Stimulated activated CD8-positive, alpha-beta memory T cell treated with anti-CD3 and anti-CD28 coated beads, Interleukin-4, amount 100 ng/mL, for 24 hours (primary cell): ENCODE measurements at places on chromosomes 3 and 15.

DNA sequence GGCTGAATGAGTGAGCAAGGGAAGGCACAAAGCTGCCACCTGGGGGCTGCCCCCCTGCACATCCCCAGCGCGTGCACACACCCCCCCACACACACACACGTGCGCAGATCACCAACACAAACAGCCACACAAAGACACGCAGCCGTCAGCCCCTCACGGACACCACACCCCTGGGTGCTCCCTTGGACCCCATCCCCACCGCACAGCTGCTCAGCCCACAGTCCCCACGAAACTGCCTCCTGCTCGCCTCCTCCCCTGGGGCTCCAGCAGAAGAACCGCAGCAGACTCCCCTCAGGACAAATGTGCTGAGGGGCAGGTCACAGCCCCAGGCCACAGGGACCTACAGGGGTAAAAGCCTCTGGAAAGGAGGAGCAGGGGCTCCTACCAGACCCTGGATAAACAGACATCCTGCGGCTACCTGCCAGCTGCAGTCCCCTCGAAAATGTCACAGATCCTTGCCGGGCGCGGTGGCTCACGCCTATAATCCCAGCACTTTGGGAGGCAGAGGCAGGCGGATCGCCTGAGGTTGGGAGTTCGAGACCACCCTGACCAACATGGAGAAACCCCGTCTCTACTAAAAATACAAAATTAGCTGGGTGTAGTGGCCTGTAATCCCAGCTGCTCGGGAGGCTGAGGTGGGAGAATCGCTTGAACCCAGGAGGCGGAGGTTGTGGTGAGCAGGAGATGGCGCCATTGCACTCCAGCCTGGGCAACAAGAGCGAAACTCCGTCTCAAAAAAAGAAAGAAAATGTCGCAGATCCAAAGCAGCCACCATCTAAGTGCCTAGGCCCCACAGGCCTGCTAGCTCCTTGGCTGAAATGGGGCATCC, 6.5 kb downstream of the TWF2 start:
- DNase-seq: no peak

GRCh38 chr3:166570102-166570501, 732.9 kb upstream of the BCHE start:
- DNase-seq: no peak

DNA sequence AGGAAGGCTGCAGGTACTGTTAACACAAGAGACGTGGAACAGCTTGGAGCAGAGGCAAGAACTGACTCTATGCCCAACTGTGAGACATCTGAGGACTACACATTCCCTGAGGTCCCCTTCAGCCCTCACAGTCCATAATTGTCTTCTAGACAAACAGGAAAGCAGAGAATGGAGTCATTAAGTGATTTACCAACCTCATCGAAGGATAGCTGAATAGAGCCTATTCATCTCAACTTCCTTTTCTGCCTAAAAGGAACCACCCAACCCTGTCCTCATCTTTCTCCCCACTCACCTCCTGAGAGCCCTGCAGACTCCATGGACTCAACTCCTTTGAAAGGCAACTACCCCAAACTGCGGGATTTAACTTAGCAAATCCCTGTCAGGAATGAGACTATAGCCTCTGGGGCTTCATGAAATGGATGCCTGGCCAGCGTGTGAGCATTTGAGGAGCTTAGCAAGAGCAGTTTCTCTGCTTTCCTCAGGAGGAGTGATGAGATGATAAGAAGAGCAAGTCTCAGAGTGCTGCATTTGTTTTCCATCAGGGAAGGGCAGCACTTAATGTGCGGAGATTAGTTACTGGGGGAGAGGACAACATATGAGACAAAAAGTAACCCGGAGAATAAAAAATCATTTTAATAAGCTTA, 61.5 kb upstream of the FILIP1L start:
- DNase-seq: no peak

DNA sequence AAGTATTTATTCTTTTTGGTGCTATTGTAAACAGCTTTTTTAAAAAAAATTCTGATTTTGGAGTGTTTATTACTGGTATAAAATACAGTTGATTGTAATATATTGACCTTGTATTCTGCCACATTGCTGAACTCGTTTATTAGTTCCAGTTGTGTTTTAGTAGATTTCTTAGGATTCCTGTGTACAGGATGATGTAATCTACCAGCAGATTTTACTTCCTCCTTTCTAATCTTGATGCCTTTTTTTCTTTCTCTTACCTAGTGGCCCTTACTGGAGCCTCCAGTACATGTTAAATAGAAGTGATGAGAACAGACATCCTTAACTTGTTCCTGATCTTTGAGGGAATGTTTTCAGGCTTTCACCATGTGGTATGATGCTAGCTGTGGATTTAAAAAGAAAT, 70.4 kb upstream of the KY start:
- no peak for DNase-seq

DNA sequence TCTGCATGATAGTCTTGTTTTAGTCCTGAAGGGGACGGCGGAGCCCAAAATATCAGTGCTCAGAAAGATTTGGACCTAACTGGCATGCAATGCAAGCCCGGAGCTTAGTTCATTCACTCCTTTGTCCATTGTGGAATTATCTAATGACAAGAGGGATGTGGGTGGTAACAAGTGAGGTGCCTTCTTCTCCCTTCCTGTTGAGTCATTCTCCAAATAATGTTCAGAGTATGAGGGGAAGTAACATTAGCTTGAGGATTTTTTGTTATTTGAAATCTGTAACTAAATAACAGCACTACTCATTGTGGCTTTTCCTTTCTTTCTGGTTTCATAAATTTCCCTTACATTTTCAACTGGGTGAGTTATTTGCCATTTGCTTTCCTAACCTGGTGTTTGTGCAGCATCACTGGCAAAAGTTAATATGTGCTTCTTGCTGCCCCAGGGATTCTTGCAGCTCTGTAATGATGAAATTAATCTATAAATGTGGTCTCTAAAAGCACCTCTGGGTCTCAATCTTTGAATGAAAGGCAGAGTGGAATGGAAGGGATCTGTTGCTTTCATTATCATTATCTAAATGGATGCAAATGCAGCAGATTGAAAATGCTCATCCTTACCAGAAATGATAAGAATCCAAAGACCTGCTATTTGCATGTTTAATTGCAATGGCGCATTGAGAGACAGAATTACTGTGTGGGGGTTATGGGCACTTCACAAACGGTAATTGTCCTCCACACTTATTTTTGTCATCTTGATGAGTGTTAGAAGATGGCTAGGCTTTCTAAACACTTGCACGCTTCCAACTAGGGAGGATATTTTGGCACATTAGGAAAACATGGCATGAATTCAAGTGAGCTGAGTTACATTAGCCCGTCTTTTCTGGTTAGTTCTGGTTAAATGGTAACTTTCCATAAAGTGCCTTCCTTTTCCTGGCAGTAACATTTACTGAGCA, 89.9 kb upstream of the MITF start:
- no peak for DNase-seq
